ENCODE measurements at places on chromosomes 2 and 18.

DNA sequence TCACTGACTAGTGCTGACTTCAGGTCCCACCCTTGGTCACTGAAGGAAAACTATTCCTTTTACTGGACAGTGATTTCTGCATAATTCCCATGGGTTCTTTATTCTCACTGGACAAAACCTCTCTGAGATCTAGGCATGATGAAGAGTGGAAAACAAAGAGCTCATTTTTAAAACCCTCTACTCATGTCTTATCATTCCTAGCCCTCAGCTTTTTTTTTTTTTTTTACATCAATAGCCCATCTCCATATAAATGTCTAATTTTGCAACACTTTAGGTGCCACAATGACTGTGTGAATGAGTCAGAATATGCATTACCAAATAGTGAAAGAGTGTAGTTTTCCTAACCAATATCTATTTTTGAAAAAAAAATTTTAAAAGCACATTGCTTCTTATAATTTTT lies 74.8 kb downstream of the TCF4 start:
- no peak for DNase-seq

DNA sequence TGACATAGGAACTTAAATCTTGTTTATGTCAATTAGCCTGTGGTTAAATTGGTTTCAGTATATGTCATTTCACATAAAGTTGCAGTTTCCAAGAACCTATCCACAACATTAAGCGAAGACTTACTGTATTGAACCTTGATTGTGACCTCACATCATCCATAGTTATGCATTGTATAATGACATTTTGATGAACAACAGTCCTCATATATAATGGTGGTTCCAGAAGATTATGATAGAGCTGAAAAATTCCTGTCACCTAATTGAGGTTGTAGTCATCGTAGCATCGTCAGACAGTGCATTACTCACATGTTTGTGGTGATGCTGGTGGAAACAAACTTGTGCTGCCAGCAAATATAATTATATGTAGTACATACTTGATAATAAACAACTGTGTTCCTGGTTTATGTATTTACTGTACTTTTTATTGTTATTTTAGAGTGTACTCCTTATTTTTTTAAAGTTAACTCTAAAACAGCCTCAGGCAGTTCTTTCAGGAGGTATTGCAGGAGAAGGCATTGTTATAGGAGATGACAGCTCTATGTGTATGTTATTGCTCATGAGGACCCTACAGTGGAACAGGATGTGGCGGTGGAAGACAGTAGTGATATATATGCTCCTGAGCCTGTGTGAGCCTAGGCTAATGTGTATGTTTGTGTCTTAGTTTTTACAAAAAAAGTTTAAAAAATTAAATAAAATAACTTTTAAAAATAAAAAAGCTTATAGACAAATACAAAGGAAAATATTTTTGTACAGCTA lies 56.6 kb downstream of the UBE2E3 start:
- DNase-seq = no peak

DNA sequence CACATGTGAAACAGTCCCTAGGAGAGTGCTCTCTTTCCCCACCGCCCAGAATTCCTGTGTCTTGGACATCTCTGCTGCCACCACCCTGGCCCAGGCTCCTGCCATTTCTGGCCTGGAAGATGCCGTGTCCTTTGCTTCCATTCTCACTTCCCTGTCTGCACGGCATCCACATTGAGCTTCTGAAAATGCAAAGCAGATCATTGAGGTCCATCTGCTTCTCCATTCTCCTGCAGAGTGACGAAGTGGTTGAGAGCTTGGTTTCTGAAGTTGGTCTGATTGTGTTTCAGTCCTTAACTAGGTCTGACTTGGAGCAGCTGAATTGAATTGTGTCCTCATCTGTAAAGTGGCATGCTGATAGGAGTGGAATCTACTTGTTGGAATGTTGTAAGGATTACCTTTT lies 98.7 kb upstream of the MGAT5 start:
- DNase-seq = no peak

- no peak for DNase-seq
These were observed 303.7 kb downstream of the PTPRM start for GRCh38 chr18:7870855-7871254.

DNA sequence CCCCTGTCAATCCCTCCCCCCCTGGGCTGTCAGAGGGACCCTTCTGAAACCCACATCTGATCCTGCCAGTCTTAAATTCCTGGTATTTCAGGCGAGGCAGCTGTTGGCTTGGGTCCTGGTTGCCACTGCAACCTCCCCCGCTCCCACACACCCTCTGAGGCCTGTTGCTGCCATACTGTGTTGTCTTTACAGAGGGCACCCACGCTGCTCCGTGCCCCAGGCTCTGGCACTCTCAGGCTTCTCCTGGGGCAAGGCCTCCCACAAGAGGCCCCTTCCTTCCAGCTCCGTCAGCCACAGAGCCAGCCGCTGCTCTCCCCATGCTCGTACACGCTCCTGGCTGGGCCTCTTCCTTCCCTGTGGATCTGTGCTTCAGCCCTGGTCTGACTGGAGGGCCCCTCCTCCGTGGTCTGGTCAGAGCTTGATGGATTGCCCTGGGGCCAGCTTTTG lies 8.6 kb downstream of the CABLES1 start:
- no peak for DNase-seq

DNA sequence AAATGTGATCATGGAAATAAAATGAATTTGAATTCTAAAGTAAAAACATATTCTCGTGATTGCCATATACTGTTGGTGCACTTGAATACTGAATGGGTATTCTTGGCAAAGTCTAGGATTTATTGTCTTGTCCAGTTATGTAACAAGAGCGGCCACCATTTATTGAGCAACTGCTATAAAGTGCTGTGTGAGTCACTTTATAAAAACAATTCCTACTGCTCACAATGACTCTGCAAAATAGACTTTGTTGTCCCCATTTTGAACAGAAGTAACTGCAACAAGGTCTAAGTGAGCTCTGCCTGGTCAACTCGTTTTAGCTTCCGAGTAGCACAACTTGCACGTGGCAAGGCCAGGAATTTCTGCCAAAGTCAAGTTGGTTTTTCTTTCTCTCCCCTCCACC lies 995.6 kb upstream of the FANCL start:
- DNase-seq = no peak

DNA sequence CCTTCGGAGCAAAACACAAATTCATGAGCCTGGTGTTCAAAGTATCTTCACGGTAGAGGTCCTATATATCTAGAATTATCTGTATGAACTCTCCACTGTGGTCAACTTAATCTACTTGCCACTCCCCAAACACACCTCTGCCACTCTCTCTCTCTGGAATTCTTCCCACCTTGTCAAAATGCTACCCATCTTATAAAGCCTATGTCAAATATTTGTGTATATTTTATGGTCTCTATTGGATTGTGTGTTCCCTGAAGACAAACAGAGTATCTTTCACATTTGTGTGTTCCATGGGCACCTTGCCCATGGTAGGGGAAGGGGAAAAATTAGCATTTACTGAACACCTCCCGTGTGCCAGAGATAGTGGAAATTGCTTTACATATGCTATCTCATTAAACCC lies 83.2 kb upstream of the ATL2 start:
- DNase-seq = no peak

DNA sequence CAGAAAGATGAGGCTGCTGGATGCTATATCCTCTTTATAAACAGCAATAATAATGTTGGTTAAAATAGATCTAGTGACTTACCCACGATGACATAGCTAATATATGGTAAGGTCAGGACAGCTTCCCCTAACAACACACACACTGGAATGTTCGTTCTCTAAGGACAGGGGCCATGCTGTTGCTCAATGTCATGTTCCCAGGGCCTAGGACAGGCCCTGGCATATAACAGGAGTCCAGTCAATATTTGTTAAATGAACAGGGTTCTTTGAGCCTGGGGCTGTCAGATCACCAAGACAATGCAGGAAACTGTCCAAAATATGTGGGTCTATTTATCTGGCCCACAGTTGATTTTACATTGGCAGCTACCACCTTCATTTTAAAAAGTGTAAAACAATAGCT lies 207.1 kb upstream of the MEX3C start:
- DNase-seq = no peak

DNA sequence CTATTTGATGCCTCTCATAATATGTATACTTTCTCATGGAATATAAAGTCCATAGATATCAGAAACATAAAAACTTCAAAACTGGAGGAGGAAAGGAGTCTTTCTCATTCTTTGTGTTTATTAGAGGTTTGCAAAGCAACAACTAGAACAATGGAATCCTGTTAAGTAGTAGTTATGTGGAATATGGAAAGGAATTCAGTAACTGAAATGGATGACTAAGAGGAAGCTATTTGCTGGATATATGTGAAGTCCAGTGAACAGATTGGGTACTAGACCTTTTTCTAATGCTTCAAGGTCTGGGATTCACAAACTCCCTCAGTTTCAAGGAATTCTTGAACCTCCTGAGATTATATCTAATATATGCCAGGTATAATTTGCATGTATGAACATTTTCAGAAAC lies 353.6 kb upstream of the FANCL start:
- no peak for DNase-seq

DNA sequence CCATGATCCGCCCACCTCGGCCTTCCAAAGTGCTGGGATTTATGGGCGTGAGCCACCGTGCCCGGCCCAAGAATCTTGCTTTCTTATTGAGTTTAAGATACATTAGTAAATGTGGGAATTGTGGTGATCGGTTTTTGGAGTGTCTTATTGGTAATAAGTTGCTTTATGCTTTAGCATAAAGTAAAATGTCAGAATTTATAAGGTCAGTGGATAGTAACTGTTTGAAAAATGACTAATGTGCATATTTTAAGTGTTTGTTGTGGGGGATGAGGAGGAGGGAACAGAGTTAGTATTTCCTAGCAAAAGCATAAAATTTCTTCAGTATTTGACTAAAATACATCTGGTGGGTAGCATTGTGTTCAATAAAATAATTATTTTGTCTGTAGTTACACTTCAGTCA lies 77.4 kb downstream of the SLC39A10 start:
- DNase-seq = no peak

- DNase-seq = no peak
These were observed 81.6 kb downstream of the AOX1 start for GRCh38 chr2:200667413-200667812.

DNA sequence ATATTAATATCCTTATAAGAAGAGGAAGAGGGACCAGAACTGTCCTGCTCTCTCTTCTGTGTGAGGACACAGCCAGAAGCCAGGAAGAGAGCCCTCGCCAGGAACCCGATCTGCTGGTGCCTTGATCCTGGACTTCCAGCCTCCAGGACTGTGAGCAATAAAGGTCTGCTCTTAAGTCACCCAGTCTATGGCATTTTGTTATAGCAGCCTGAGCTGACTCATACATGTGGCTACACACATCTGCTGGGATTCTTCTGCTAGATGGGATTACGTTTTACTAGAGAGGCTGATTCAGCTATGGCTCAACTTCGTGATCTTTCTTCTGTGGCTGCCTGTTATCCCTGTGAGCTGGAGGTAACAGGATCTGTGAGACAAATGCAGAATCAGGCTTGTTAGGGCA lies 29.6 kb downstream of the ARL4C start:
- no peak for DNase-seq

- no peak for DNase-seq
These were observed 16.4 kb upstream of the CYP1B1 start for GRCh38 chr2:38092196-38092902.

GRCh38 chr2:75605770-75606529 lies 40.6 kb upstream of the MRPL19 start:
- no peak for DNase-seq

GRCh38 chr2:139357972-139358371 lies 577.8 kb upstream of the NXPH2 start:
- no peak for DNase-seq

DNA sequence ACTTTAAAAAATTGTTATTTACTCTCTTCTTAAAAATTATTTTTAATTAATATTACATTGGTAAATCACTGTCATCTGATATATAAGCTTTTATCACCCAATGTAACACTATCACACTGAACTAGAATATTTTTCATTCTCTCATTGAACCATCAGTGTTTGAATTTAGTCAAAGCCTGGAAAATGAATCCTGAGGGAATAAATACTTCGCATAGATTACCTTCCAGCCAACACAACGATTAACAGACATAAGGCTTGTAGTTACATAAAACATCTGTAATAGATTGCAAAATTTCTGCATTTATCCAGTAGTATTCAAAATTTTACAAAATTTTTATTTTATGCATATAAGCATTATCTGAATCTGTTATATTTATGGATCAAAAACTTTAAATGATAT lies 314.9 kb downstream of the ERBB4 start:
- no peak for DNase-seq

- DNase-seq = no peak
These were observed 4.6 kb downstream of the SP140 start for GRCh38 chr2:230230087-230230486.

DNA sequence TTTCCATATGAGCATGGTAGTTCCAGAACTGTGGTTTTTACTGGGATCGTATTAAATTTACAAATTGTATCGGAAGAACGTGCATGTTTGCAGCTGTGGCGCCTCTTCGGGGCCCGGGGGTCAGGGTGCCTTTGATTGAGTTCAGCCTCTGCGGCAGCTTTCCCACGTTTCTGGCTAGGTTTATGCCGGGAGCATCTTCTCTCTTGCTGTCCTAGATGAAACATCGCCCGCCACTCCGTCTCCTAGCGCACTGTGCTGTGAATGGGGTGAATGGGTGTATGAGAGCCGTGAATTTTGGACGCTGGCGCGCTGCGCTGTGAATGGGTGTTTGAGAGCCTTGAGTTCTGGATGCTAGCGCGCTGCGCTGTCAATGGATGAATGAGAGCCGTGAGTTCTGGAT lies 12.3 kb downstream of the PDCD1 start:
- no peak for DNase-seq

DNA sequence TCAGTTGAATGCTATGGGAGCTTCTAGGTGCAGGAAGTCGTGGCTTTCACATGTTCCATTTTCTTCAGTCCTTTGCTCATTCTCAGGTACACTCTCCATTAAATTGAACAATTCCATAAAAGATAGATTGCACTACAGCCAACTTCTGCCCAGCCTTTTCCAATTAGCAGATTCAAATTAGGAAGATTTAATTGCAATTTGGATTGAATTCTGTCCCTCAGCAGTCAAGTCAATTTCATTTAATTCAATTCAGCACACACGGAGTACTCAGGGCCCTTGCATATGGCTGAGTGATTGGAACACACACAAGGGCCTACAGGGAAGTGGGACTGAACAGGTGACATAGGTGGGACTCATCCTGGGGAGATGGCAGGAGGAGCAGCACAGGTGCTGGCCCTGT lies 220.4 kb downstream of the LOXHD1 start:
- no peak for DNase-seq

GRCh38 chr2:106096299-106097037 lies 97.6 kb downstream of the UXS1 start:
- DNase-seq = no peak

- no peak for DNase-seq
These were observed 79.6 kb downstream of the SPTBN1 start for GRCh38 chr2:54535599-54536195.

DNA sequence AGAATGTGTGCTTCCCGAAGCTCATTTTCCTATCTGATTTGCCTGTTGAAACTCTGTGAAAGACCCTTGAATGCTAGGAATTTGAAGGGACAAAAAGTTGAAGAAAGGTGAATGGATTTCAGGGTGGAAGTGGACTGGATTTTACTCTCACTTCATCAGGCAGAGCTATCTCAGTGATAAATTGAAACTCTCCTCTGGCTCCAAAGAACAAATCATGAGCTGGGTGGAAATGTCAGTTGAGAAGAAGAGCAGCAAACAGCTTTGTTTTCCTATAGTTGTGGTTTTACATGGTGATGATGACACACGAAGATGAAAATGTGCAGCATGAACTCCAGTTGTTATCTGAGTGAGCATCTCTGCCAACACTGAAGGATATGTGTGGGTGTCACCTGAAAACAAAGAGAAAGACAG lies 34.4 kb downstream of the CD28 start:
- no peak for DNase-seq
